ENCODE measurements at places on chromosomes 4 and X. TPM values are rescaled to one million over a fixed set of nuclear protein-coding genes. Genes with fewer than 3 reads are reported as not detected.

DNA sequence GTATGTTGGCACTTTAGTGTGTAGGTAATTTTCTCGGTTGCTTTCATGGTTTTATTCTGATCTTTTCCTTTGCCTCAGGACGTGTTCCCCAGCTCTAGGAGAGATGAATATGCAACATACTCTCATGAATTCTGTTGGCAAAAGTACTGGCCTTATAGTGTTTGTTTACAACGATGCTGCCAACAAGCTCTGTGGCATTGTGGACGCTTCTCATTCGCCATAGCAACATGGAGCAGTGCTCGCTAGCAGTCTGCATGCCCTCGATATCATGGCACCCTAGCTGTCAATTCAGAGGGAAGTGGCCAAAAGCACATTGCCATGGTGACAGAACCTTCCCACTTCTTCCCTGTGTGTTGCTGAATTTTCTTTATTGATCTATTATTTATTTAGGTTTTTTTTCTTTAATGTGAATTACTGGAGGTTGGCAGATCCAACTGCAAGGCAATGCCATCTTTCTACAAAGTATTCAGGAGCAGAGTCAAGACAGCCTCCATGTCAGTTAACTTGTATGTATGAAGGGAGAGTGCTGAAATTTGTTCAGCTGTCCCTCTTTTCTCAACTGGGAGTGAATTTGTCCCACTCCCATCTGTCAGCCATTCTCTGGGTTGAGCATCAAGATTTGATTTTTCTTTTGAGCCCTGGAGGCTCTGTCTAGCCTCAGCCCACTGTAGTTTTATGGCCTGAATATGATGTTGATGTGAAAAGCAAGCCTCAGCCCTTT is 224.9 kb upstream of the VCX3A start:
- H3K27ac ChIP-seq = no peak overlapping the region
- no peaks in the 10 kb centered on the region for H3K36me3 ChIP-seq
- no peak overlapping the region for H3K4me3 ChIP-seq
- DNase-seq = no peak
- H3K27me3 ChIP-seq = no peaks in the 10 kb centered on the region

DNA sequence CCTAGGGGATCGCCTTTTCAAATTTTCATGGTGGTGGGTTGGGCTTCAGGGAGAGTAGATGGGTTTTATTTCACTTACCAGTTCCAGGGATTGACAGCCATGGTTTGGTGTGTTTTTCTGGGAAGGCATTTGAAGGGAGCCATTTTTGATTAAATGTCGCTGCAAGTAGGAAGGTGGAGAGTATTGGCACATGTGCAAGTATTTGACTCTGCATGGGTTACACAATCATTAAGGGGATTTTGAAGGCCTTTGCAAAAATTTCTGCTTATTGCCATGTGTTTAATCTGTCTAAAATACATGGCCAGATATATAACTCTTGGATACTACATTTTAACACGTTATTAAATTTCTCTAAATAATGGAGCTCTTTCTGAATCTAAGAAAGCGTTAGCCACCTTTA is 55.1 kb downstream of the GPAT3 start:
- H3K36me3 ChIP-seq = no peaks in the 10 kb centered on the region
- no peaks in the 10 kb centered on the region for H3K4me1 ChIP-seq
- H3K27ac ChIP-seq = no peak overlapping the region
- DNase-seq = no peak
- no peak overlapping the region for H3K4me3 ChIP-seq

- no peaks in the 10 kb centered on the region for H3K27me3 ChIP-seq
- no peaks in the 10 kb centered on the region for H3K4me1 ChIP-seq
- H3K36me3 ChIP-seq = no peaks in the 10 kb centered on the region
- no peak overlapping the region for H3K4me3 ChIP-seq
These were observed 801.8 kb downstream of the STIM2 start for GRCh38 chr4:27662426-27662825.

PAGE5 gene
- total RNA-seq = 0.67 TPM

RENBP gene
- 14.5 TPM for total RNA-seq

- DNase-seq = no peak
- H3K27me3 ChIP-seq = peaks cover 62% of the 10 kb centered on the region
- peaks cover 5% of the 10 kb centered on the region for H3K36me3 ChIP-seq
- H3K4me1 ChIP-seq = peaks cover 30% of the 10 kb centered on the region
- H3K4me3 ChIP-seq = peak overlapping the region; percentile 78
These were observed 534 bp downstream of the MSX1 start for GRCh38 chr4:4859799-4860599.

- no peaks in the 10 kb centered on the region for H3K36me3 ChIP-seq
- no peak overlapping the region for H3K4me3 ChIP-seq
- no peak overlapping the region for H3K27ac ChIP-seq
These were observed 97.5 kb upstream of the ZNF518B start for GRCh38 chr4:10554694-10555093.

MAGEA11 gene
- total RNA-seq = not detected

MRFAP1L1 gene
- 39.5 TPM for total RNA-seq

TEX13C gene
- not detected for total RNA-seq

CXCL8 gene
- total RNA-seq = 0.71 TPM

DNA sequence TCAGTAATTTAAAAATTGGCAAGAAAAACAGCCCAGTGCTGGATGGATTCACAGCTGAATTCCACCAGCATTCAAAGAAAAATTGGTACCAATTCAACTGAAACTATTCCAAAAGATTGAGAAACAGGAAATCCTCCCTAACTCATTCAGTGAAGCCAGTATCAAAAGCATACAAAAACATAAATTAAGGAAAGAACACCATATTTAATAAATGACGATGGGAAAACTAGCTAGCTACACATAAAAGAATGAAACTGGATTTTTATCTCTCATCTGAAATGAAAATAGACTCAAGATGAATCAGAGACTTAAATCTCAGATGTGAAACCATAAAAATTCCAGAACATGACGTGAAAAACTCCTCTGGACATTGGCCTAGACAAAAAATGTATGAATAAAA is 516.8 kb upstream of the SPANXN1 start:
- no peak overlapping the region for H3K4me3 ChIP-seq
- no peaks in the 10 kb centered on the region for H3K4me1 ChIP-seq
- H3K27ac ChIP-seq = no peak overlapping the region
- H3K27me3 ChIP-seq = no peaks in the 10 kb centered on the region
- H3K36me3 ChIP-seq = no peaks in the 10 kb centered on the region

- H3K4me3 ChIP-seq = no peak overlapping the region
- no peaks in the 10 kb centered on the region for H3K4me1 ChIP-seq
- H3K27me3 ChIP-seq = no peaks in the 10 kb centered on the region
- H3K36me3 ChIP-seq = no peaks in the 10 kb centered on the region
- no peak for DNase-seq
- no peak overlapping the region for H3K27ac ChIP-seq
These were observed 67.0 kb downstream of the AASDH start for GRCh38 chr4:56320293-56320692.

DNA sequence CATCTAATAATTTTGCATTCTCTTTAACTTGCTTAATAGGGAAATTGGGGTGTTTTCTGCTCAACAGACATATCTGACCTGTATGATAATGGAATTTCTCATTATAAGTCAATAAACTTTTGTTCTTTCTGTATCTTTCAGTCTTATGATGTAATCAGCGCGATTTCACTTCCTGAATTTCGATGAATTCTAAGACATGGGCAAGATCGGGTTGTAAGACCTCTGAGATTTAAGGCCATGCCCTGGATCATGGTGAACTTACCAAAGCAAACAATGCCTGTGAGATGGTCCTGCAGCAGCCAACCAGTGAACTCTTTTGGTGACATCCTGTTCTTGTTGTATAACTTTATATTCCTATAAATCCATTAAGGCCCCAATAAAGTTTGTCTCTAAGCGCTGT is 88.1 kb downstream of the NBDY start:
- H3K36me3 ChIP-seq = peaks cover 8% of the 10 kb centered on the region
- no peaks in the 10 kb centered on the region for H3K27me3 ChIP-seq
- H3K27ac ChIP-seq = no peak overlapping the region

GRCh38 chr4:119031218-119031617 is 104.4 kb upstream of the MYOZ2 start:
- no peaks in the 10 kb centered on the region for H3K36me3 ChIP-seq
- peaks cover 1% of the 10 kb centered on the region for H3K27me3 ChIP-seq
- H3K4me3 ChIP-seq = no peak overlapping the region
- H3K4me1 ChIP-seq = no peaks in the 10 kb centered on the region
- no peak overlapping the region for H3K27ac ChIP-seq

GRCh38 chrX:125205133-125205917 is 114.3 kb upstream of the TEX13C start:
- H3K4me3 ChIP-seq = no peak overlapping the region
- H3K36me3 ChIP-seq = no peaks in the 10 kb centered on the region
- no peak overlapping the region for H3K27ac ChIP-seq
- H3K27me3 ChIP-seq = peaks cover 20% of the 10 kb centered on the region

EFHC2 gene
- not detected for total RNA-seq

GLRA3 gene
- 0.12 TPM for total RNA-seq

- H3K36me3 ChIP-seq = peaks cover 26% of the 10 kb centered on the region
- no peak overlapping the region for H3K4me3 ChIP-seq
- H3K27ac ChIP-seq = no peak overlapping the region
- no peak for DNase-seq
- H3K27me3 ChIP-seq = no peaks in the 10 kb centered on the region
These were observed 11.7 kb upstream of the PTTG2 start for GRCh38 chr4:37948542-37948941.

GRCh38 chrX:12229986-12230385 is 91.7 kb downstream of the FRMPD4 start:
- no peaks in the 10 kb centered on the region for H3K4me1 ChIP-seq
- no peaks in the 10 kb centered on the region for H3K36me3 ChIP-seq
- H3K4me3 ChIP-seq = no peak overlapping the region
- H3K27ac ChIP-seq = no peak overlapping the region

GRCh38 chrX:25941559-25942250 is 196.4 kb upstream of the MAGEB18 start:
- no peak overlapping the region for H3K27ac ChIP-seq
- H3K4me3 ChIP-seq = no peak overlapping the region
- DNase-seq = no peak
- H3K27me3 ChIP-seq = no peaks in the 10 kb centered on the region

GABRG1 gene
- not detected for total RNA-seq

ZAR1 gene
- not detected for total RNA-seq

DNA sequence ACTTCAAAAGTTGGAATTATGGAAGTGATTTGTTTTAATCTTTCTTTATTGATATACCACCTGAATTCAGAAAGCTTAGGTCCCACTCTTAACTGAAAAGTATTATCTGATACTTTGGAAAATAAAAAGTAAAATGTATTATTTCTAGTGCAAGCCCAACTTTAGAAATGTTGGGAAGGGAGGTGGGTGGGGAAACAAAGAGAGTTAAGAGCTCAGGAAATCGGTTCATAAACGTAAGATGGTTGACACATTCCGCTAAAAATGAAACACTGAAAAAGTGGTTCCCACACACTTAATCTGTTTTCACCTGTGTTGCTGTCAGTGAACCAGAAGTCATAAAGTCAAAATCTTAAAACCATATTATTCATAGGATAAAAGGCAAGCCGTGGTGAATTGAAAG is 237.4 kb downstream of the BANK1 start:
- no peak for DNase-seq
- no peaks in the 10 kb centered on the region for H3K27me3 ChIP-seq
- H3K27ac ChIP-seq = no peak overlapping the region
- H3K4me3 ChIP-seq = no peak overlapping the region

NMU gene
- total RNA-seq = not detected

DNA sequence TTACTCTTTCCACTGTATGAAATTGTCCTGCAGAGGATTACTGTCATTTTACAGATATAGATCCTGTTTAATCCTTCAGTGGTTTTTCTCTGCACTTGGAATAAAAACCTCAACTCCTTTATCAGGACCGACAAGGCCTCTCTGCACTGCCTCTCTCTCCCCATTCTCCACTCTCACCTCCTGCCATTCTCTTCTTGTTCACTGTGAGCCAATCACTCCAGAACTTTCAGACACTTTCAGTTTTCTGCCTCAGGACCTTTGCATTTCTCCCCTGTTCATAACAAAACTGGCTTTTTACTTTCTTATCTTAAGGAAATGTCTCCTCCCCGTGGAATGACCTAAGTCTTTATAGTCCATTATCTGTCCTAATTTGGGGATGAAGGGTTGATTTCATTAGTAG is 137.3 kb downstream of the ELOVL6 start:
- H3K36me3 ChIP-seq = no peaks in the 10 kb centered on the region
- DNase-seq = no peak
- no peak overlapping the region for H3K4me3 ChIP-seq
- H3K27ac ChIP-seq = no peak overlapping the region

EGFL6 gene
- not detected for total RNA-seq

- H3K4me3 ChIP-seq = no peak overlapping the region
- DNase-seq = no peak
- H3K4me1 ChIP-seq = no peaks in the 10 kb centered on the region
These were observed 137.6 kb downstream of the TECRL start for GRCh38 chr4:64271601-64272081.

DNA sequence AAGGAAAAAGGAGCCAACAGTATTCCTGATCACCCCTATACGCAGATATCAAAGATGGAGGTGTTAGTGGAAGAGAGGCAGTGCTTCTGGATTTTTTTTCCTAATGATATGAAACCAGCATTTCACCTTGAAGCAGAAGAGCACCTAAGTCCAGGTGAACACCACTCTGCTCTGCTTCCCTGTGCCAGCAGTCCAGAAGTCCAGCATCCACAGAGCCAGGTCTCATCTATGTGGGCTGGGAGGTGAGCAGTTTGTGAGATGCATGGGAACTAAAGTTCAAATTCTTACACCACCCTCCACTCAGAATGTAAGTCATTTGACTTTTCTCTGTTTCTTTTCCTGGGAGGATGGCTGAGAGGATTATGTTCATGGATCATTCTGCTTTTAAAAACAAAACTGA is 202.6 kb downstream of the RELL1 start:
- H3K4me3 ChIP-seq = no peak overlapping the region
- DNase-seq = no peak
- H3K27me3 ChIP-seq = peaks cover 10% of the 10 kb centered on the region
- no peak overlapping the region for H3K27ac ChIP-seq
- no peaks in the 10 kb centered on the region for H3K36me3 ChIP-seq

FAM241A gene
- total RNA-seq = 1.5 TPM

GRCh38 chrX:153245288-153245731 is 66.2 kb downstream of the MAGEA1 start:
- DNase-seq = no peak
- no peak overlapping the region for H3K27ac ChIP-seq
- H3K4me1 ChIP-seq = no peaks in the 10 kb centered on the region
- no peak overlapping the region for H3K4me3 ChIP-seq
- H3K36me3 ChIP-seq = no peaks in the 10 kb centered on the region

TRMT10A gene
- 4.9 TPM for total RNA-seq

DNA sequence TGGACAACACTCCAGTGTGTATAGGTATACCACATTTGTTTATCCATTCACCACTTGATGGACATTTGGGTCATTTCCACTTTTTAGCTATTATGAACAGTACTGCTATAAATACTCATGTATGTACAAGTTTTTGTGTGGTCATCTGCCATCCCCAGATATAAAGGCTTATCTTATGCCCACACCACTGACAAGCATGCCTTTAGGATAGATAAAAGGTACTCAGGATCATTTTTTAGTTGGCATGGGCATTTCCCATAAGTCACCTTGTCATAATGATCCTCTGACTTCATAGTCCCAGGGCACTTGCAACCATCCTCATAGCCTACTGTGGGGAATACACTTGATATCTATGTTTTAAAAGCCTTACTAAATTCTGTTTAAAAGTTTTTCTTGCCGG is 6.3 kb downstream of the AWAT1 start:
- H3K27me3 ChIP-seq = peaks cover 1% of the 10 kb centered on the region
- no peak overlapping the region for H3K4me3 ChIP-seq
- no peak overlapping the region for H3K27ac ChIP-seq
- no peaks in the 10 kb centered on the region for H3K4me1 ChIP-seq
- DNase-seq = no peak

Data from activated B cell treated with CpG ODN at 0.5 μM for 24 hours (primary cell).